ENCODE measurements at places on chromosomes 6 and 20.

DNA sequence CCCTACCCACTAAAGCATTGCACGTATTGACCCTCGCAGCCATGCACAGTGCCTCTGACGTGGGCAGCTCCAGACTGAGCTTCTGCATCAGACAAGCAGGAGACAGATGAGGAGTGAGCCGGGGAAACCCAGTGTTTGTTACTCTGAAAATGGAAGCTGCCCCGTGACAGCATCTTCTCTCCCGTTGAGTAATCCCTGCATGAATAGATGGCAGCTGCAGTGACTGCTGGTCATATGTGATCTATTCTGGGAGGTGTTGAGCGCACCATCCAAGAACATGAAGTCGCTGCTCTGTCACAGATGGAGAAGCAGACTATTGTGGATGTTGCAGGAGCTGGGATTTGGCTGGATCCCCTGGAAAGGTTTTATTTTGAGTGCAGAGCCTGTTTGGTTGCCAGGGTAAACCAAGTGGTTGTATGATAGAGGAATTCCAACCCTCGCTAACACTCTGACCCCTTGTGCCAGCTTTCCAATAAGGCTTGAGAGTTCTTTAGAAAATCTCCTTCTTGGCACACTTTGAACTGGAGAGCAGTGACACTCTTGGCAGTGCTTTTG, 242.2 kb downstream of the NRN1 start:
- peak; percentile 50 for DNase-seq

DNA sequence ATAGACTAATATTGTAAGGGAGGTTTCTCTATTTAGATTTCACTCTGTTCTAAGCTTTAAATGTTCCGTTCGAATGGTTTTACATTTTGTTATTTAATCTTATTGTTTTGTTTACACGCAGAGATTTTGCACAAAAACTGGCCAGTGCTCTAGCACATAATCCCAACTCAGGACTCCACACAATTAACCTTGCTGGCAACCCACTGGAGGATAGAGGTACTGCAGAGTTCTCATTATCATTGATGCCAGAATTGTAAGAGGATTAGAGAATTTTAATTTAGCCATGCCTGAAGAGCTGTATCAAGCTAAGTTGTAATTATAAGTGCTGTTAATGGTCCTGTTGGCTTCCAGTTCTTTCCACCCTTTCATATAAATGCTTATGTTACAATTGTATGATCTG, 179.7 kb upstream of the SCGN start:
- DNase-seq = no peak

DNA sequence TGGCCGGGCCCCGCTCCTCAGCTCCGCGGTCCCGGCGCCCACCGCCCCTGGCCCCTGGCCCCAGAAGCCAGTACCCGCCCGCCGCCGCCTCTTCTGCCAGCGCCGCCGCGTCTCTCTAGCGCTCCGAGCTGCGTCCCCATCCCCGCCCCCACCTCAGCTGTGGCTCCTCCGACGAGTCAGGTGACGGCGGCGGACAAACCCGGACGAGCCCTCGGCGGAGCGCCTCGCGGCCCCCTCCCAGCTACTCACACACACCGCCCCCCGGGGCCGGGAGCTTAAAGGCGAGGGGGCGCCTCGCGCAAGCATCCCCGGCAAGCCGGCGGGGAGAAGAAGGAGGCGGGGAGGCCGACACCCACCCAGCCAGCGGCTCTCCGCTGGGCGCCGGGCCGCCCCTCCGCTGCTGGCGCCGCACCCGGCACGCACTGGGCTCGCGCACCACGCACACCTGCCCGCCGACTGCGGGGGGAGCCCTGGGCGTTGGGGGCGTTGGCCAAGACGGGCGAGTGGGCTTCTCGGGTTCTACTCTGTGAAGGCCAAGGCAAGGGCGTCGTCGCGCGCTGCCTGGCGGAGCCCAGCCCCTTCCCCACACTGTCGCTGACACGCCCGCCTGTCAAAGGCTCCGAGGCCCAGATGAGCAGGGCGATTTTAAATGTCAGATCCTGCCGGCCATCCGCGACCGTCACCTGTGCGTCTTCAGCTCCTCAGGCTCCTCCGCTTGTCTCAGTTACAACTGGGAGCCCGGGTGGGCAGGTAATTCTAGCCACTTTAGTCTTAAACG, at the start of gene SNAP91:
SNAP91 (minus strand) TSS at position 132 of the 778 bp plus-strand sequence. CDS start 1,174 bp downstream, outside the sequence.
- DNase-seq = no peak

GRCh38 chr6:4017834-4018170, 61.1 kb downstream of the FAM217A start:
- no peak for DNase-seq

DNA sequence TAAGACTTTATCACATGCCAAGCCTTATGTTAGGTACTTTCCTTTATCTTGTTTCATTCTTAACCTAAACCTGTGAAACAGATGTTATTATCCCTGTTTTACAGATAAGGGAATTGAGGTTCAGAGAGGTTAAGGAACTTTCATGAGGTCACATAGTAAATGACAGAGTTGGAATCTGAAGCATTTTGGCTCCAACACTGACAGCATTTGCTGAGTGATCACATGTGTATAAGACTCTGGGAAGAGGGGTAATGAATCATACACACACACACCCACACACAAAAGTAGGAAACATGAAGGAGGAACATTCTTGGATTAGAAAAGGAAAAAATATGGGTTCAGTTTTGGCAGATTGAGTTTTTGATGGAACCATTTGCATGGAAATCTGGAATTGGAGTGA, 212.5 kb downstream of the GJA1 start:
- peak; percentile 50 for DNase-seq

DNA sequence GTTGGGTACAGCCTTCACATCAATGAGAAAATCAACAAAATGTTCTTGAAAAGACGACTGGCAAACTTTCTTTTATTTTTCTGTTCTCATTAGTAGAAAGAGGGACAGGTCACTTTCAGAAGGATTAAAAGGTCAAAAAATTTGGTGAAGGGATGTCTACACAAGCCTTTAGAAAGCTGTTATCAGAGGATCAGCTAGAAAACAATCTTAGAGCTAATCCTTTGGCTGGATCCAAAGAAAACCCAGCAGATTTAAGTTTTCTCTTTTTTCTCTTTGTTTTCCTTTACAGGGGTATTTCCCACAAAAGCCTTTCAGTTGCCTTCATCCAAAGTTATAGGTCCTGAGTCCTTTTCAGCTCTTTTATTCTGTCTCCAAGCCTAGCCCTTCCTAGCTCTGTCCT, 57.3 kb upstream of the EDN1 start:
- no peak for DNase-seq

DNA sequence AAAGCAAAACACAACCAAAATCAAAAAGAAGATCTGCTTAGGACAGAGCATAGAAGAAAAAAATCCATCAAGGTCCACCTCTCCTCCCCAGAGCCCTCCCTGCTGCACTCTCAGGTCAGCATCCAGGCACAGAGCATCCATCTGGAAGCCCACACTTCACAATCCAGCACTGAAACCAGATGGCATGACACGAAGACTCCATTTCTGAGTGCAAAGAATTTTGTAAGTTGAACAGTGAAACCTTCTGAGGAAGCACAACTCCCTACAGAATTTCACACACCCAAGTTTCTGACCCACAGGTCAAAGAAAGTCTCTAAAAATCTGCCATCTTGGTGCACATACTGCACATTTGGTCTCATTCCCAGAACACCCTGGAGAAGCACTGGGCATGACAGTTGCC, 128.8 kb upstream of the STXBP5 start:
- DNase-seq = no peak

- DNase-seq = no peak
These were observed 24.2 kb upstream of the LYRM2 start for GRCh38 chr6:89662659-89663223.

GRCh38 chr6:101806241-101806640, 412.7 kb downstream of the GRIK2 start:
- peak; percentile 34 for DNase-seq

Data from stromal cell of bone marrow (primary cell).